ENCODE measurements at places on chromosomes 13 and 19. TPM values are rescaled to one million over a fixed set of nuclear protein-coding genes. Genes with fewer than 3 reads are reported as not detected.

Gene KRTDAP
- 0.50 TPM for polyA plus RNA-seq

DNA sequence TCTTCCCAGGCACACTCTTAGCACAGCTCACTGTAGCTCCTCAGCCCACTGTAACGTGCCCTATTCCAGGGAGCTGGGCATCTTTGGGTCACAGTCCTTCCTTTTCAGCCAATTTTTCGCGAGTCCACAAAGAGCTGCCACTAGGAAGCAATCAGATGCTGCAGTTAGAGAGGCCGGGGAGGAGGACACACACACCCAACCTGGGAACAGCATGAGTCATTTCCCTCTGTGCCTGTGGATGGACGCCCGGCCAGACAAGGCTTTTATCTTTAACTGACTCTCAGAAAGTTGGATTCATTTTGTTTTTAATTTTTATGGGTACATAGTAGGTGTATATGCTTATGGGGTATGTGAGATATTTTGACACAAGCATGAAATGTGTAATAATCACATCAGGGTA is 918.6 kb downstream of the UQCRFS1 start:
- DNase-seq: no peak

GRCh38 chr13:79398915-79399314 is 7.1 kb downstream of the RBM26 start:
- no peak for DNase-seq

DNA sequence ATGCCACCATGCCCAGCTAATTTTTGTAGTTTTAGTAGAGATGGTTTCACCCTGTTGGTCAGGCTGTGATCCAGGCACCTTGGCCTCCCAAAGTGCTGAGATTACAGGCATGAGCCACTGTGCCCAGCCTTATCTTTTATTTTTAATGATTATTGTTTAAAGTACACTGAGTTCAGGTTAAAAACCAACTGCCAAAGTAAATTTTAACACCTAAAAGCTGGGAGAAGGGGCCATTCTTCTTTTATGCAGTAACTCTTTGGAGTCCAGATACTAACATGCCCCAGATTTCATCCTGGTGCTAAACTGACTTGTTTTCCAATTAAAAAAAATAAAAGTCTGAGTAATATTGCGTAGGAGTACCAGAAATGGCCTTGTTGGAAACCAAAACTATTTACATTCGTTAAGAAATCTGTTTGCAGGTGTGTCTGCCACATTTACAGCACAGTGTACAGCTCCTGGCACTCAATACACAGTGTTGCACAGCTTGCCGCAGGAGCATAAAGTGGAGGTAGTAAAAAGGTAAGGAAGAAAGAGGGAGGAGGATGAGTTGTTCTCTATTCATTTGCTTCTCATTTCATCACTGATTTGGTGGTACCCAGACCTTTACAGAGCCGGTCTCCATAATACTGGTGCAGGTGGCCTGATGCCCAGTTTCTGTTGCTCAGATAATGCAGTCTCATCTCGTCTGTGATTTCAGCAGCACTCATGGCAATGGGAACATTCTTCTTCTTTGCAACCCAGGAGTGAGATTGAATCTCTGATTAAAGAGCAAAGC is 108.9 kb downstream of the PCCA start:
- DNase-seq: no peak

Data from left renal pelvis (tissue), 4 donors.